ENCODE measurements at places on chromosomes 13 and 19.

- no peak for DNase-seq
Observed at GRCh38 chr13:109764470-109765291, 21.7 kb downstream of the IRS2 start.

DNA sequence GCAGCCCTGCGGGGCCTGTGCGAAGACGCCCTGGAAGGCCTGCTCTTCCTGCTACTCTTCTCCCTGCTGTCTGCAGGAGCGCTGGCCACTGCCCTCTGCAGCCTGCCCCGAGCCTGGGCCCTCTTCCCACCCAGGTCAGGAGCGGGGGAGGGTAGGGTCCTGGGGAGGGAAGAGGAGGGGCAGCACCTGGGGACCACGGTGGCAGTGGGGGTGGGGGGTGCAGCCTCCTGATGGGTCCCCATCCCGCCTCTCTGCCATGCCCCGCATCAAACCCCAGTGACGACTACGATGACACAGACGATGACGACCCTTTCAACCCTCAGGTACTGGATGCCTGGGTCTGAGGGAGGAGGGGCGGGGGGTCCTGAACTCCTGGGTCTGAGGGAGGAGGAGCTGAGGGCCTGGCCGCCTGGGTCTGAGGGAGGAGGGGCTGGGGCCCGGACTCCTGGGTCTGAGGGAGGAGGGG, 13.4 kb upstream of the LENG8 start:
- DNase-seq: no peak

DNA sequence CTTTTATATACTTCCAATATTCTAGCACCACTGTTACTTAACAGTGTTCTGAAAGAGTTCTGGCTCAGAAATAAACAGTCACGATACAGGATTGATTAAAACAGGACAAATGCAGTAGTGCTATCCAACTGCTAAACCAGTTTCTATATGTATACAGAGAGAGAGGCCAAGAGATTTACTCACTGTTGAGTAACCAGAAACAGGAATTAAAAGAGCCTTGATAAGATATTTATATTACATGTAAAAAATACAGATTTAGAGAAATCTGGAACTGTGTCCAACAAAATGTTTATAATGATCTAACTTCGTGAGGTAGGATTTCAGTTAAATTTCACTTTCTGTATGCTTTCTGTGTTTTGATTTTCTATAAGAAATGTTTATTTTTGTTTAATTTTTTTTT, 116.6 kb downstream of the CDK8 start:
- DNase-seq: no peak

DNA sequence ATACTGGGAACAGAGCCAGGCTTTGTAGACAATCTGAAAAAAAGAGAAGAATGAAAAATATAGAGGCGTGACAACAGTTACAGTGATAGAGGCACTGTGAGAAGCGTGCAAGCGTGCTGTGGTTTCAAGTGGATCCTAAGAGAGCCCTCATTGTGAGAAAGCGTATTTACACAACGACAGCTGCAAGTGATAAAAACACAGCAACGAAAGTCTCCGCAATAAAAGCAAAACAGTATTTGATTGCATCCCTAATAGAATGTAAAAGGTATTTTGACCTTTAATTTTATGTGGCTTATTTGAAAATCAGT, 642.7 kb upstream of the ARGLU1 start:
- no peak for DNase-seq

- DNase-seq: no peak
Observed at GRCh38 chr13:74025369-74025768, 108.8 kb downstream of the KLF12 start.

DNA sequence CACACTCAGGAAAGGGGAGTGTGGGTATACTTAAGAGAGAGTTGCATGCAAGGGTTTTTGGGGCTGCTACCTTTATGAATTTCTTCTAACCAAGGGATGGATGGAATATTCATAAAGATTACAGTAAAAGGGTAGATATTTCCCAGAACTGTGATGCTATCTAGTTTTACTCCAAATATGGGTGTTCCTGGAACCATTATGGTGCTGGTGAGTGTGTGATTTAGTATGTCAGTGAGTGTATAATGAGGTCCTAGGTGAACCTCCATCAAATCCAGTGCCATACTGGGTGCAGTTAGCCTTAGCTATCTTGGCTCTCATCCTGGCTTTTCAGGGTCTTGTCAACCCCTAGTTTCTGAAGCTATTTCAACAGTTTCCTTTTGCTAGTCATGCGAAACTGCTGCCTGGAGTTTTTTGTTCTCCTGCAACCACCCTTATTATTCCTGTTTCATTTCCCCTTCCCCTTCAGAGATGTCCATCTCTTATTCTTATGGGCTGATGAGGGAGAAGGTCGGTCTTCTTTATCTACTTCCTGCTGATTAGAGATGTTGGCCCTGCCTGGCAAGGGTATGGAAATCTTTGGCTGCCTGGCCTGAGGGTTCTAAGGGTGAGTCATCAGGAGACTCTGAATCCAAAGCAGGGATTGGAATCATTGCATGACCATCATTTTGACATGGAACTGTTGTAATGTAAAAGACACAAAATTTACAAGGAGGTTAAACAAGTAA, 202.3 kb downstream of the NBEA start:
- no peak for DNase-seq

DNA sequence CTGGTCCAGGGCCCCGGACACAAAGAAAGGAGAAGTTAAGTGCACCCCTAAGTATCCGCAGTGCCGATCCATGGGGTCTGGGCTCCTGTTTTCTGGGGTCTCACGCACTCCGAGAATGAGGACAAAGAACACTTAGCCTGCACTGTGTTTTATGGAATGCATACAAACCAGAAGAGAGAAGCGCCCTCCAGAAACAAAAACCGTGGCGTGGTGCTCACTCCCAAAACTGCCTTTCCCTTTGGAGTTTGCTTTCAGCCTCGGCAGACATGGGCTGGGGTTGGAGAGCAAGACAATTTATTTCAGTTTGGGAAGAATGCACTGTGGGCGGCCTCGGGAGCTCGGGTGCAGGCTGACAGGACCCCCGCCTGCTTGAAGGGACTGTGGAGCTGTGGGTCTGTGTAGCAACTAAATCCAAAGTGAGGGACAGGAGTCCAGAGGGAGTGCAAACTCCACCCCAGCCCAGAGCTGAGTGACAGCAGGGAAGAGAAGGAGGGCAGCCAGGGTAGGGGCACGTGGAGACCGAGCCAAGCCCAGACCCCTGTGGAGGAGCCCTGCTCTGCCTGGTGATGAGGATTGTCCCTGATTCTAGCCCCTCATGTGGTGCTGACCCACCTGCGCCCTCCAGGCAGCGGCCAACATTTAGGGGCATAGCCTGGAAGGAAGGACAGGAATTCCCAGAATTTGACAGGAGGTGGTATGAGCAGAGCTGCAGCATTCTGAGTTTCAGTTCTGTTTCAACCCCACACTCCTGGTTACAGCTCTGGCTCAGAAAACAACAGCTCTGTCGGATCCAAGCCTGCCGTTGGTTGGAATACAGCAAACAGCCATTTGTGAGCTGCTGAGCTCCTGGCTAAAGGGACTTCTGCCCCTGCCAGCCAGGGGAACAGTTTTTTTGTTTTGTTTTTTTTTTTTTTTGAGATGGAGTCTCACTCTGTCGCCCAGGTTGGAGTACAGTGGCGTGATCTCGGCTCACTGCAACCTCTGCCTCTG, 37.8 kb upstream of the POP4 start:
- DNase-seq: no peak

DNA sequence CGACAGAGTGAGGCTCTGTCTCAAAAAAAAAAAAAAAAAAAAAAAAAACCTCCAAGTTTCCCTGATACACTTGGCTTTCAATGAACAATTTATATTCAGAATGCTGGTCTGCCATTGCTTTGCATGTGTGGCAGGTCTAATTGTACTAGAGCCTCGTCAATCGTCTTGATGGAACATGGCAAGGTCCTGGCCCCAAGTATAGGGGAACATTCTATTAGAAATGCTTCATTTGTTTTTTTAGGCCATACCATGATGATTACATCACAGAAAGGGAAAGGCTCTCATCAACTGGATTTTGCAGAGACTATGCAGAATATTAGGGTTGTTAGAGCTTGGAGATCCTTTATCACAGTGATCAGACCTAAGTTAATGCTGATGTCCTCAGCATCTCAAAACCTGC, 28.0 kb downstream of the SPRY2 start:
- DNase-seq: no peak

DNA sequence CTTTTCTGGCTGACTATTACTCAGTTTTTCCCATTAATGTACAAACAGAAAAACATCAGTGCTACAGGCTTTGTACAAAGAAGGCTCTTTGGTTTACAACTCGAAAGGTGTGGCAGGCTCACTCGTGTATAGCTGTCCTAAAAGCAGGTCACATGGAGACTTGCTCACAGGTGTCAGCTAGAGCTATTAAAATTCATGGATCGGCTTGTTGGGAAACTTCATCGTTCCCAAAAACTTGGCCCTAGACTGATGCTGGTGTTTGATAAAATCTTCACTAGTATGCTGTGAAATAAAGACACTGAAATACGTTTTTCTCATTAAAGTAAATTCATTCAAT, 64.9 kb downstream of the MBNL2 start:
- DNase-seq: no peak

DNA sequence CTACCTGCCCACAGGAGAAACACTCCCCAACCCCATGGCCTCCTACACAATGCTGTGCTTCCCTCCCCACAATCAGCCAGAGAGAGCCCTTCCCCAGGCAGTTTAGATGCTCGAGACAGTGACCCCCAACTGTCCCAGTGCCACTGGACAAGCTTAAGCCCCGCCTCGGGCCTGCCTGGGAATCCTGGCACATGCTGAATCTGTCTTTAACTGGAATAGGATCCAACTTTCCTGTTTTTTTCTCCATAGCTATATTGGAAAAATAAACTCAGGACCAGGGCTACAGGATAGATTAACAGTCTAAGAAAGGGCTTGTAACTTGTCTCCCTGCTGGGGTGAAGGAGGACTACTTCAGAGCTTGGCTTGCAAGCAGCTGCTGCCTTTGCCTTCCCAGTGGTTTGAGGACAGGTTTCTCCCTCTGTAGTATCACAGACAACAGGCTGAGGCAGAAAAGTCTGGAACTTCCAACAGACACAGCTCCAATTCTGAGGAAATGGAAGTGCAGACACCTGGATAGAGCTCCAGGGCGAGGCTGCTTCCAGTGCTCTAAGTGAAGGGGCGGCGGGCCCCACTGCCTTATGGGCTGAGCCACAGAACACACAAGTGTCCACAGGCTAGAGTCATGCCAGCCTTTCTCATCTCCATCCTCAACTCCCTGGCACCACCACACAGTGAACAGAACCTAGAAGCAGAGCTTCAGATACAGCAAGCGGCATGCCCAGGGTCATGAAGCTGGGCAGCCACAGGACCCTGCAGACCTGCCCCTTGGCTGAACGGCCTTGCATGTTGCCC, 228.3 kb downstream of the TUBA3C start:
- no peak for DNase-seq

DNA sequence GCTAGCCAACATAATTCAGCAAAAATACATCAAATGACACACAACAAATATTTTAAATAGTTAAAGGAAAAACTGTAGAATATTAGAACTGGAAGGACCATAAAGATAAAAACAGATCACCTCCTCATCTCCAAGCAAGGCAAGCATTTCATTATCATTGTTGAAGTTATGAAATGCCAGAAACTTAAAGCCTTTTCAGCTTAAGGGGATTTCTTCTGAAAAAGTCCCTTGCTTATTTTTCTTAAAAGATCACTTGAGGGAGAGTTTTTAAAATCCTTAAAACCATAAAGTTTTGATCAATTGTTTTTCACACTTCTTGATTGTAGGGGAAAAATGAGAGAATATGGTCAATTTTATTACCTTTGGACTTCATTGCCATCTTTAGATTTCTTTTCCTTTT, 37.4 kb downstream of the FLT1 start:
- no peak for DNase-seq

All from stimulated activated CD4-positive, alpha-beta T cell treated with anti-CD3 and anti-CD28 coated beads, Interleukin-2, amount 100 ng/mL, for 4 hours (primary cell).